ENCODE measurements at places on chromosomes 7 and 10. TPM values are rescaled to one million over a fixed set of nuclear protein-coding genes. Genes with fewer than 3 reads are reported as not detected.

Gene WDR11
- 65.5 TPM for total RNA-seq

Gene ITPRID1
- total RNA-seq = 0.07 TPM

GRCh38 chr7:132837529-132837928 is 244.4 kb downstream of the CHCHD3 start:
- no peak for DNase-seq

Gene ADRA2A
- total RNA-seq = 19.3 TPM

- no peak for DNase-seq
Measured at GRCh38 chr7:88147949-88148348, 71.9 kb downstream of the SRI start.

Data from type B pancreatic cell (in vitro differentiated cells).